NCI-H1092 (cell line): ENCODE measurements at places on chromosomes 3 and 15.

DNA sequence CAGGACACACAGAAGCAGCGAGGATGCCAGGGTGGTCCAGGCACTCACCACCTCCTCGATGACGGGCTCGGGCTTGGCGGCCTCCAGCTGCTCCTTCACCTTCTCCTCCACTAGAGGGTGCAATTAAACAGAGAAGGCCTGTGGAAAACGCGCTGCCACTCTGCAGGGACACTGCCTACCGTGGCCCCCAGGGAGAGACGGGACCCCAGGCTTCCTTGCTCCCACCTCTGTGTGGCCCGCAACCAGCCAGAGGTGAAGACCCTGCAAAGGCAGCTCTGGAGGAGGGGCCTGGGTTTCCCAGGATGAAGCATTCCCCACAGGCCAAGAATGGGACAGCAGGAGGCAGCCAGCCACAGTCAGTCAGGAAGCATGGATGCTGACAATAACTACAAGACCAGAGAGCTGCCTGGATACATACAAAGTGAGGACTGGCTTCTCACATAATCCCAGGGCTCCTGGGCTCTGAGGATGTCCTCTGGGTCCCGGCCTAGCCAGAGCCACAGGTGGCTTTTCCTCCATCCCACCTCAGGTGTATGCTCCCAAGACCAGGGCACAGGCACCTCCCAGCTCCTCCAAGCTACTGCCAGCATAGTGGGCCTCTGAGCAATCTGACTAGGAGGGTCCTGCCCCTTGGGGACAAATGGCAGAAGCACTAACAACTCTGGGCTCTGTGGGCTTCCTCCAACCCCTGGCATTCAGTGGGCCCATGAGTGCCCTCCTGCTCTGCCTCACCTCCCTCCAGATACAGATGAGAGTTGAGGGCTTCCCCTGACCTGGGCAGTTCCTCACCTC is 46.2 kb downstream of the PTH1R start:
- no peak for DNase-seq

DNA sequence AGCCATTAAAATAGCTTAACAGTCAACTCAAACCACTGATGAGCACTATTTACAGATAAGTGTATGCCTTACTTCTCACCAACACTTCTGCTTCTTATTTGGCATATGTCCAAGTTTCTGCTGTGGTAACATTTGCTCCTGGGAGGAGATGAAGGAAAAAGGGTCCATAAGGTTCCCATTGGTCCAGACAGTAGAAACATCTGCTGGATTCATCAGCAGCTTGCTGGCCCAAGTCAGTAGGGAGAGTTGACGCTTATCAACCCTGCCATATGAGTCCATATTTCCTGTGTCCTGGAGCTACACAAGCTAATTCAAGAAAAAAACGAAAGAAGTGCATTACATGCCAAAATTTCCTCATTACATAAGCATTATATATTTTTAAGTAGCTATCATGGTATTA is 824.5 kb downstream of the CADM2 start:
- DNase-seq = no peak

GRCh38 chr3:78940128-78940527 is 827.7 kb downstream of the ROBO1 start:
- no peak for DNase-seq

GRCh38 chr15:93658026-93658816 is 569.2 kb upstream of the RGMA start:
- DNase-seq = no peak

- no peak for DNase-seq
These were observed 131.2 kb downstream of the TBL1XR1 start for GRCh38 chr3:177066068-177066467.

DNA sequence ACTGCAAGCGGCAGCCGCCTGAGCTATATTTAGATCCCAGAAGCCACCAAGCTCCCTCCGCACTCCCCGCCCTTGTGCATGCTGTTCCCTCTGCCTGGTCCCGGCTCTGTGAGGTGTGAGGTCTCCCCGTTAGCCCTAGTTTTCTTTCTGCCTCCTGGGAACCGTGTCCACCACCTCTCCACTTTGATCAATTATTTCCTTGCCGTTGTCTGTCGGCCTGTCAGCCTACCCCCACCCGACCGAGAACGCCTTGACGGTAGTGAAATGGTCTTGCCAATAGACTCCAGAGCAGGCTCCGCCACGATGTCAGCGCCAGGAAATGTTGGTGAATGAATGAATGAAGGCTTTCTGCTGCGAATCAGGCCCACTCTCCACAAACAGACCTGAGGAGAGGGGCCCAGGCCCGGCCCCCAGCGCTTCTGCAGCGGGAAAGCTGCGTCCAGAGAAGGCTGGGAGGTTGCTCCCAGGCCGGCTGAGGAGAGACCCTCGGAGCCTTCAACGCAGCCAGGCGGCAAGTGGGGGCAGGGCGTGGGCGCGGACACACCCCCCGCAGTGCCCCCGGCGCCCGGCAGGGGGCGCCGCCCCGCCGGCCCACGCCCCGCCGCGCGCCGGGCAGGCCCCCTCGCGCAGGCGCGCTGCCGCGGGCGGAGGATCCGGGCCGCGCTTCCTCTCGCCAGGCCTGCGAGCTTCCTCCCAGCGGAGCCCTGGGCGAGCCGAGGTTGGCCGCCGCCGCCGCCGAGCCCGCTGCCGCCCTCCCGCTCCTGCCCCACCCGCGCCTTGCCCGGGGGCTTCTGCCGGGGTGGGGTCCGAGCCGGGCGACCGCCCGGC is at the start of gene CSK:
TSS of gene CSK (plus strand) at position 650 of the 828 bp plus-strand sequence. CDS start 16,218 bp downstream, outside the sequence.
- peak; percentile 37 for DNase-seq

DNA sequence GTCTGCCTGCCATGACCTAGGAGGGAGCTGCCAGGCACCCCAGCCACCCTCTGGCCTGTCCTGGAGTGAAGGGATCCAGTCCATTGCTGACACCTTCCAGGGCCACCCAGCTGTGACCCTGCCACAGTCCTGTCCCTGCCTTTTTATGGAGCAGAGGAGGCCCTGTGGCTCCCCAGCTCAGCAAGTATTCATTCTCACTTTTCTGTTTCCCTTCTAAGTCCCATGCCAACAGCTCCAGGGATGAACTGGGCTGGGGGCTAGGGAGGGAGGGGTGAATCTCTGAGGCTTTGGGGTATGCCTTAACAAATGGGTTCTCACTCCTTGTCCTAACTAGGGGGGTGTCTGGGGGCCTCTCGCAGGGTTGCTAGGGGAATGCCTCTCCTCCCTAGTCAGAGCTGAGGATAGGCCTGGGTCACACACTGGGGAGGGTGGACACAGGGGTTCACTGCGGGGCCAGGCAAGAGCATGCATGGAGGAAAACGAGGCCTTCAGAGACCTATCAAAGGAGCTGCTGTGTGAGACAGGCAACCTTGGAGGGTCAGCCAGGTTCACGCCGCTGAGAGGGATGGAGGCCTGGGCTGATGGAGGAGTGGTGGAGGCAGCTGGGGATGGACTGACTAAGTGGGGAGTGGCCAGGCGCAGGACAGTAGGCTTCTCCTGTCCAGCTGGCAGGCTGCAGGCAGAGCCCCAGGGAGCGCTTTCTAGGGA is 31.8 kb downstream of the EPHB3 start:
- no peak for DNase-seq

- DNase-seq = no peak
These were observed 65.8 kb downstream of the MB21D2 start for GRCh38 chr3:192851821-192852372.

DNA sequence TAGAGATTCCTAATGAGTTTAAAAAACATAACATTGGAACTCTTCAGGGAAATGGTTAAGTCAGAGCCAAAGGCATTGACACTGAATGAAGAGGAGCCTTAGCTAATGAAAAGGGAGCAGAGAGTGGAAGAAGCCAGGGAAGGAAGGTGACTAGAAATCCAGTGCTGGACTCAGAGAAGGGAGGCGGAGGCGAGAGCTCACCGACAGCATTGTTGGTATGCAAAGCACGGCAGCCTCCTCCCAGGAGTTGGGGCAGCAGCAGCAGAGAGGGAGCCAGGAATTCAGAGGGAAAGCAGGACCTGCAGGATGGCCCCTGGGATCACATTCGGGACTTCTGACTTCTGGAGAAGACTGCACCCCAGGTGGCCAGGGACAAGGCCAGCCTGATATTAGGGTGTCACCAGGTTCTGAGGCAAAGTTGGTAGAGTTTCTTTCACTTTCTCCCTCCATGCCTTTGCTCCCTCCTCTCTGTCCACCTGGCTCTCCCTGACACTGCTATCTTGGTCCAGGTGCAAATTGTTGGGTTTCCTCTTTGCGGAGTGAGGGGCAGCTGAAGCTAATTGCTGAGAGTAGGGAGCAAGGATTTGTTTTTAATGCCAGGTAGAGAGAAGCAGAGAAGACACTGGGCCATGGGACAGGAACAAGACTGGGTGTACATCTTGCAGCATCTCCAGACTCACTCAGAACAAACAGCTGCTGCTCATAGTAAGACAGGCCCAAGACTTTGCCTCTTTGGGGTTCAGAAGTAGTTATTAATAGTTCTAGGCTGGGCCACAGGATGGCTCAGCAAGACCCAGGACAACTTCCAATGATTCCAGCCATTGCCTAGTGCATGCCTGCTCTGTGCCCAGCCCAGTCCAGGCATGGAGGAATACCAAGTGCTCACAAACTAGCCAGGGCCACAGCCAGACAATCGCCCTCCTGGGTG is 157.9 kb downstream of the TLE3 start:
- no peak for DNase-seq

DNA sequence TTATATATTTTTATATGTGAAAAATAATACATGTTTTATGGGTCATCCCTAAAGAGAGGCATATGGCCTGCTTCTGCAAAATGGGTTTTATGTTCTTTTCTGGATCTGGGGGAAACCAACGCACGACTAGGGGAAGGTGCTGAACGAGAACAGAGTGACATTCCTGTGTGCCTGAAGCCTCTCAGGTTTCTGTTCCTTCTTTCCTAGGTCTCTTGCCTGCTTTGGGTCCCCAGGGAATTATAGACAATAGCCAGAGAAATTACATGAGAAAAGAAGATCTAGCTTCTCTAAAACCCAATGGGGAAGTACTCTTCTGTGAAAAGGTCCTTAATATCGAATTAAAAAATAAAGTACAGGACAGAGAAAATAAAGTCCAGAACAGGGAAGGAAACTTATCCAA is 66.5 kb downstream of the IGSF11 start:
- DNase-seq = no peak

- no peak for DNase-seq
These were observed 470.1 kb downstream of the NSUN3 start for GRCh38 chr3:94532951-94533350.

- DNase-seq = no peak
These were observed 235.8 kb upstream of the TMCO5A start for GRCh38 chr15:37698679-37699078.

GRCh38 chr3:22366781-22367180 is 615.8 kb upstream of the ZNF385D start:
- no peak for DNase-seq

GRCh38 chr3:13505147-13506130 is 25.3 kb downstream of the HDAC11 start:
- no peak for DNase-seq

- no peak for DNase-seq
These were observed 2.2 kb upstream of the PRKCD start for GRCh38 chr3:53158765-53159155.

DNA sequence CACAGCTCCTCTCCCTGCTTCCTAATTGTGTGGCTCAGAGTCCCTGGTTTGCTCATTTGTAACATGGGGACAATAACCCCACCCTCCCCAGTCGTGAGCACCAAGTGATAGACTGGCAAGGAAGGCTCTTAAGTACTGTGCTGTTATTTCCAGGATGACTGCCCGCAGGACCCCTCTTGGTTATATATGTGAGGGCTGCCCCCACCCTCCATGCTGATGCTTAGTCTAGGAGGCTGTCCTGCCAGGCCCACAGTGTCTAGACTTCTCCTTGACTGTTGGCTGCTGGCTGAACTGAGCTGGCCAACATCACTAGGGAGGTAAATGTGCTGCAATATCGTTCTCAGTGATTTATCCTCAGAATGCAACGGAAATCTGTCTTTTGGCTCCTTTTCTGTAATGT is 45.1 kb downstream of the RAB11A start:
- DNase-seq = no peak

DNA sequence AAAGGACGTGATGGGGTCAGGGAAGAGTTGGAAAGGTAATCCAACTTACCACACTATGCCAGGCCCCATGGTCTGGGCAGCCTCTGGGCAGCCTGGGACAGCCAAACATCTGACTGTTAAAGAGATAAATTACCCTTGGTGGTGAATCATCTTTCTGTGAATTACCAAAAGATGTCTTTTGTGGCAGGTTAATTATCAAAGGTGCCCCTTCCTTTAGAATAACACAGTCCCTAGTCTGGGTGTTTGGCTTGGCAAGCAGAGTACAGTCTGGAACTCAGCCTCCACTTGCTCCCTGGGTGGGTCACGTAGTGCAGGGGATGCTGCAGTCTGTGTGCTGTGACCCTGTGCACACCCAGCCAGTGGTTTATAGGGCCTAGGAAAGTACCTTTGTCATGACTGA is 113.1 kb downstream of the ZNF621 start:
- no peak for DNase-seq

GRCh38 chr15:37133602-37134001 is 33.3 kb upstream of the MEIS2 start:
- DNase-seq = no peak

GRCh38 chr3:126961191-126961790 is 21.6 kb upstream of the PLXNA1 start:
- no peak for DNase-seq

DNA sequence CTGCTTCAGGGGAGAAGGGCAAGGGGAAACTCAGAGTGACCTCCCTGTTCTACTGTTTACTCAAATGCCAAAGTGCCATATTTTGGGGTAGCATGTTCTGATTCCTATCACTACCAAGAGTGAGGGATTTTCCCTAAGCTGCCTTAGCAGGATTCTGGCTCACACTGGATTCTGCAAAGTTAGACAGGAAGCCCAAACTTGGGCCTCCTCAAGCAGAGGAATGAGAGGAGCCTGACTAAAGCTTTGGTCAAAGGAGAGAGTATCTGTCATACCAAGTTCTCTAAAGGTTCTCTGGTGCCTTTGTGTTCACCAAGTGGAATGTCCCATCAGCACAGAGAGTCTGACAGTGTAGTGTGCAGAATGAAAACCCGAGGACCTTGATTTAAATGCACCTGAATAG is 8.8 kb upstream of the RARB start:
- DNase-seq = no peak

DNA sequence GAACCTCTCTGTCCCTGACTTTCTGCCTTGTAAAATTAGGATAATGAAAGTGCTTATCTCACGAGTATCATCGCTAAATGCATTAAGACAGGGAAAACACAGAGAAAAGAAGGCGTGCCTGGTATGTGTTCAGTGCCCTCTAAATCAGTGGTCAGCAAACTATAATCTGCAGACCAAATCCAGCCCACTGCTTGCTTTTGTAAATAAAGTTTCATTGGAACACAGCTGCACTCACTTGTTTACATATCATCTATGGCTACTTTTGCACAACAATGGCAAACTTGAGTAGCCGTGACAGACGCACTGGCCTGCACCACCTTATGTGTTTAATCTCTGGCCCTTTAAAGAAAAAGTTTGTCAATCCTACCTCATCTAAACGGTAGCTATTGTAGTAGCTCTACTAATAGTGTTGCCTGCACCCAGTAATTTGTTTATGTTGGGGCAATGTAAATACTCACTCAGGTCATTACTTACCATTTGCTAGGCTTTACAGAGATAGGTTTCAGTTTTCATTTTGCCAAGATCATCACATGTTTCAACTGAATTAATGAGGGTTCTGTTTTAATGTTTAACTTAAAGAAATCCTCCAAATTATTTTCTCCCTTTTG is 229.4 kb downstream of the FEZF2 start:
- no peak for DNase-seq
